ENCODE measurements at places on chromosomes 3 and 15.

- DNase-seq = no peak
Measured at GRCh38 chr15:70882361-70882760, 9.9 kb downstream of the THAP10 start.

- DNase-seq = no peak
Measured at GRCh38 chr15:33807665-33808064, 160.6 kb upstream of the CHRM5 start.

DNA sequence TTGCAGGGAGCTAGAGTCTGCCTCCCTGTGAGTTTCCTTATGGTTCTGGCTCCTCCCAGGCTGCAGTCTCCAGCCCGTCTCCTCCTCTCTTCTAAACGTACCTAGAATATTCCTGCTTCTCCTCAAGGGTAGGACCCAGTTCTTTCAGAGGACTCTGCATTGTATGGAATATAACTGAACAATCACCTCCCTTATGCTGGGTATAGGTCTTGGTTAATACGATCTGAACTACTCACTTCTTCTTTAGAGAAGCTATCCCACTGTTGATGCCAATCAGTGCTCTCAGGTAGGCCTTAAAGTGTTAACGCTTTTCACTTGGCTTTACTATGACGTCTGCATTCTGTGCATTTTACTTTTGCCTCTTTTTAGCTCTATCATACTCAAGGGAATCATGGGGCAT, 98.5 kb downstream of the WNT7A start:
- DNase-seq = no peak

DNA sequence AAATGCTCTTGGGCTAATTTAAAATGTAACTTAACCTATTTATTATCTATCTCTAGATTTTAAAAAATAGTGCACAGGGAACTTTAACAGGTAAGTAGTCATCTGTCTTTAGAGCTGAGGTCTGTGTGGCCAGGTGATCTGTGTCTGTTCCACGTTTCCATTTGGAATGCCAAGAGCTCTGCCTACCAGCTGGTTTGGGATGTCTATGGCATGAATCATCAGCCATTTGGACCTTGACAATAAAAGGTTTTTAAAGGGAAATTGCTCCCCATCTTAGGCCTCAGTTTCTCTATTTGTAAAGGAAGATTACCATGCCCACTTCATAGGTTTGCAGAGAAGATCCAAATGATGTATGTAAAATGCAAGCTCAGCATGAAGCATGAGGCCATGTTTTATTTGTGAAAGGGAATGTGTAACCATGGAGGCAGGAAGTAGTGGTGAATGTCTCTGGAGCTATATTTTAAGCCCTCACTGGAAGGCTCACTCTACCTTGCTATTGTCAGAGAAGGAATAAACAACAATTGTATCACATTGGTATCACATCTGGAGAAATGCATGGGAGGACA, 548.1 kb upstream of the LMCD1 start:
- peak; percentile 28 for DNase-seq

Measured in DMS53 (cell line).